ENCODE measurements at places on chromosomes 5 and 9. TPM values are rescaled to one million over a fixed set of nuclear protein-coding genes. Genes with fewer than 3 reads are reported as not detected.
A peak's percentile ranks its signal among the peaks of the same experiment; 100 is the strongest.

The IFNK gene
- polyA plus RNA-seq: not detected

DNA sequence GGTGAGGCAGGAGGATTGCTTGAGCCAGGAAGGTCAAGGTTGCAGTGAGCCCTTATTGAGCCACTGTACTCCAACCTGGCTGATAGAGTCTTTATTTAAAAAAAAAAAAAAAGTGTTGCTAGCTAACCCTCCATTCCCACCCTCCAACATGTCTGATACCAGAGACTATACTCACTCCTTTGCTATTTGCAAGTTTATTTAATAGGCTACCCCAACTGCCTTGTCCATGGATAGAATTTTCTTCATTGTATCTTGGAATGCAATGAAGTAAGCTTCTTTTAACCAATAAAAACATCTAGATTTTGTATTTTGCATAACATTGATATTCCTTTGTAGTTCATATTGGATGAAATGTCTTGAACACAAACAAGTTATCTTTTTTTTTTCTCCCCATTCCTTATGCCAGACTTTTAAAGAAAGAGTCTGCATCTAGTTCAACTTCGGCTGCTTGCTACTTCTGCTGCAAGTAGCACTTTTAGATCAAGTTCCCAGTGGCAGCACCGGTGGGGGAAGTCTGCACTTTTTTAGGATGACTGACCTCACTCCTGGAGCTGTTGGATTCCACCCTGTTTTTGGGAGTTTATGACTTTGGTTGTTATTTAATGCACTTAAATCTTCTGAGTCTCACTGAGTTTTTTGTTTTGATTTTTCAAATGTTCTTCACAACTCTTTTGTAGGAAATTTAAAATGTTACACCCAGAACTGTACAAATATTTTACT lies 112.5 kb downstream of the UHRF2 start:
- DNase-seq: no peak

The NEURL1B gene
- 28.1 TPM for polyA plus RNA-seq

DNA sequence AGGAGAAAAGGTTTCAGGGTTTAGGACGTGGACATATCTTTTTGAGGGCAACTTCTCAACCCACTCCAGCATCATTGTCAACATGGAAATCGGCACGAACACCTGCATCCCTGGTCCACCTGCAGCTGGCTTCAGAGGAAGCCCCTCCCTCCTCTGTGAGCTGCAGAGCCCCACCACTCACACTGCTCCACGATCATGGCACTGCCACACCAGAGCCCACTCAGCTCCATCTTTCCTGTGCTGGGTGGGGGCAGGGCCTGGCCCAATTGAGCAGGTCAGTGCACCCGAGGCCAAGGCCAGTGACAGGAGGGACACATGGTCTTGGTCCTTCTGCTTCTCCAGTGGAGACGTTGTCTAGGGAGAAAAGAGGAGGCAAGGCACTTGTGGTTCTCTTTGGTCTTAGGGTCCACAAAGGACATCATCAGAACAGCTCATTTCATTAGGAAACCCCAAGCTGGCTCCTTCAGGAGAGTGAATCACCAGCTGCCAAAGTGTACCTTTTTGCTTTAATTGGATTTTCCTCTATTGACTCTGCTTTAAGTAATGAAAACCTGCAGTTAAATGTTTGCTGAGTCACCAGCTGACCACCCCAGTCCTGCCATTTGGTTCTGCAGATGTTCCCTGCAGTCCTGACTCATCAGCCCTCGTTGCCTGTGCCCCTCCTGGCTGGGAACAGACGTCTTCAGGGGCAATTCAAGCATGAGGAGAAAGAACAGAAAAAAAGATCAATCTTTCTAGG lies 56.2 kb downstream of the UBE2QL1 start:
- no peak for DNase-seq

The CDC20B gene
- 17.2 TPM for polyA plus RNA-seq

- no peak for DNase-seq
Observed at GRCh38 chr9:70007831-70008230, 35.8 kb upstream of the MAMDC2 start.

The RASA1 gene
- 60.7 TPM for polyA plus RNA-seq

DNA sequence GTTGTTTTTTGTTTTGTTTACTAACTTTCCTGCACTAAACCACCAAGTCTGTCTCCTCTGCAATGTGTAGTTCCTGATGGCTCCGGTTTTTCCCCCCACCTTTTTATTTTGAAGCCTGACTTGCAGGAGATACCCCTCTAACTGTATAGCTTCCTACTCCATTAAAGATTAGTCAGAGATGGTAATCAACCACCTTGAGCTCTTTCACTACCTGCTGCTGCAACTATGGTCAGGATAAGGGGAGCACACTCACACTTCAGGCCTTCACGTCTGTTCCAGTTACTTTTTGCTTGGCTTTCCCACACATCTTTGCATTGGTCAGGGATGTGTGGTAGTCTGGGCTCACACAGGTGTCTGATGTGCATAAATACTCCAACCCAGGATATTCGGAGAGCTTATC lies 63.4 kb downstream of the NR6A1 start:
- DNase-seq: no peak

GRCh38 chr5:179862296-179862695 lies 3.7 kb upstream of the MRNIP start:
- no peak for DNase-seq

The PDE8B gene
- polyA plus RNA-seq: 6.4 TPM

DNA sequence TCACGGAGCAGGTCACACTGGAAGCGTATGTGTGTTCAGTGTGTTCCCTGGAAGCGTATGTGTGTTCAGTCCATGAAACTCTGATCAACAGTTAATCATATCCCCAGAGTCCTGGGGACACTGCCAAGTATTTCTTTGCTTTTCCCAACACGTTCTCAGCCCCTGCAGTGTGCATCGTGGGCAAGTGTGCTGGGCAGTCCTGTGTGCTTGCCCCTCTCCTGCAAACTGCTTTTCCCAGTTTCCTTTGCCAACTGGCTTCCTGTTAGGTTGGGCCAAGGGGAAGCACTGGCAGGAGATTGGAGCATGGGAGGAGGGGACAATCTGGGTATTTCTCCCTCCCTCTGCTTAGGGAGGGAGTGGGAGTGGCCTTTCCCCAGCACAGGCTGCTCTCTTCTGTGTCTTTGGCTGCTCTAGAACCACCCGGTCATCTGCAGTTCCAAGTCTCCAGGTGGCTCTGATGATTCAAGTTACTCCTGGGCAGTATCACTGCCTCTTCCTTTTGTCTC lies 36.8 kb upstream of the NEK6 start:
- peak; percentile 67 for DNase-seq

GRCh38 chr9:114399381-114399780 lies 11.6 kb upstream of the AKNA start:
- peak; percentile 10 for DNase-seq

DNA sequence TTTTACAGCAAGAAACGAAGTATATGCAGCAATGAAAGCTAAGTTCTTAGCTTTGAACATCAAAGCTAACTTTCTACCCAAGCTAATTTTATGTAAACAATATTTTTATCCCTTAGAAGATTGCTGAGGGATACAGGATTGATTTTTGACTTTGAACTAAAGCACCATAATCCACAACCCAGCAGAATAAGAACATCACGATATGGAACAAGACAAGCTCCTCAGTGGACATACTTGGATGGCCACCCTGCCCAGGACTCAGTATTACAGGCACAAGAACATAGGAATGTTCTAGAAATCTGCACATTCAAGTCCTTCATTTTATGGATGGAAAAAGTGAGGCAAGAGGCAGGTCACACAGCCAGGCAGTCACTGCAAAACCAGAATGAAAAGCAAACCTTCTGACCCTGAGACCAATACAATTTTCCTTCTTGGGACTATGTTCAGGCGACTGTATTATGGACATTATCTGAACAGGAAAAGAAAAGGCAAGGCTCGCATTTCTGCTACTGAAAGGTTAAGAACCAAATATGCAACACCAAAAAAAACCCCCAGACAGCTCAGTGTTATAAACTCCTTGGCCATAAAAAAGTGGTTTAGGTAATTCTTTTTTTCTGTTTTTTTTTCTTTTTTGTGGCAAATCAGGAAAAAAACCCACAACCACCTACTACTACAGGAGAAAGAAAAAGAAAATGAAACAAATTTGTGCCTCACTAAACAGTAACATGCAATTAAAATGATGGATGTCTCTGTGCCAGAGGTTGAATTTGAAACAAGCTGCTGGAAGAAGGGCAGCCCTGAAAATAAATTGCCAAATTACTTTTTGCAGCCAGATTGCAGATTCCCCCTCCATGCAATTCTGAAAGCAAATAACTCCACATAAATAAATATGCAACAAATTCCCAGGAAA lies 25.4 kb downstream of the EPB41L4B start:
- no peak for DNase-seq

GRCh38 chr9:112093147-112093869 lies 81.8 kb downstream of the SUSD1 start:
- DNase-seq: no peak

The CAMK2A gene
- 5.8 TPM for polyA plus RNA-seq

The DIPK1B gene
- 35.2 TPM for polyA plus RNA-seq

GRCh38 chr5:173283318-173284288 lies 44.6 kb downstream of the STC2 start:
- no peak for DNase-seq

All from left lung (tissue), 14 donors.